ENCODE measurements at places on chromosomes 1 and 21. TPM values are rescaled to one million over a fixed set of nuclear protein-coding genes. Genes with fewer than 3 reads are reported as not detected.

The C4BPA gene
- 0.33 TPM for total RNA-seq

The C1orf87 gene
- total RNA-seq, result 0.51 TPM

The FLG gene
- 0.03 TPM for total RNA-seq

DNA sequence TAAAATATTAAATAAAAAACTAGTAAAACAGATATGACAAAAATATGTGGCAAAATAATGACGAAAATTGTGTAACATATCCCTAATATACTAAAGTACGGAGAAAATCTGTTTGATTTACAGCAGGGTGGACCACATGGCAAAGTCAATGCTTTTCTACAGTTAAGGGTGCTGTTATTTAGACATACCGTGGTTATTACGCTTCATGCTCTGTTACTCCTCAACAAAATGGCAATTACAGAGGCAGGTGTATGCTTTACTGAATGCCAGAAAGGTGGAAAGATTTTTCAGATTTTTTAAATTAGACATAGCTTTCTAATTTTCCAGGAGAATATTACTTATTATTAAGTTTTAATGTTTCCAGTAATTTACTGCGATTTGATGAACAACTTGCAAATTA, 343.9 kb upstream of the DPYD start:
- H3K36me3 ChIP-seq, result no peaks in the 10 kb centered on the region
- no peak for DNase-seq
- H3K27me3 ChIP-seq, result no peaks in the 10 kb centered on the region
- no peak overlapping the region for H3K4me3 ChIP-seq
- H3K4me1 ChIP-seq, result no peaks in the 10 kb centered on the region
- no peak overlapping the region for H3K27ac ChIP-seq

DNA sequence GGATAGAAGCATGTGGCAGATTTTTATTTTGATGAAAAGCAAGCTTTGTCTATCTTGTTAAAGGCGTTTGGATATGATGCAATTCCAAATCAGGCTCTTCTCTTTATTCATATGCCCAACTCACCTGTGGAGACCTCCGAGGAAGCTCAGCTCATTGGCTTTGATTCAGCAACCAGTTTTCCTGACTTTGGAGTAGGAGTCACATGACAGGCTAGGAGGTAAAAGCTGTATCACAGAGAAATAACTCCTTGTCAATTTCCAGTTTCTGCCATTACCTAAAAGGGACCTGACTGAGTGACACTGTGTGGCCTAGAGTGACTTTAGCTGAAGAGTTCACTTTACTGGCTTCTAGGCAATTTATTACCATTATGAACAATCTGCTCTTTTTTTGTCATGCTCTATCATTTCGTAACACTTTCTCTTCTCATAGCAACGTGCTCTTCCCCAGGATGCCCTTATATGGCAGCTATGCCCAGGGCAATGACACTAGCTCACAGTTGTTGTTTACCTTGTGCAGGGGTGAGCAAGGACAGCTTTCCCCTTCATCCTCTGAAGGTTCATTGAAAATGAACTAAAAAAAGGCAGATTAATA, 107.2 kb downstream of the KCNK1 start:
- no peak for DNase-seq
- H3K27ac ChIP-seq, result no peak overlapping the region
- H3K36me3 ChIP-seq, result no peaks in the 10 kb centered on the region
- no peaks in the 10 kb centered on the region for H3K4me1 ChIP-seq
- H3K27me3 ChIP-seq, result no peaks in the 10 kb centered on the region
- H3K4me3 ChIP-seq, result no peak overlapping the region

GRCh38 chr1:30198795-30199403, 524.5 kb downstream of the MATN1 start:
- no peak for DNase-seq
- H3K4me1 ChIP-seq, result no peaks in the 10 kb centered on the region
- no peaks in the 10 kb centered on the region for H3K27me3 ChIP-seq
- no peaks in the 10 kb centered on the region for H3K36me3 ChIP-seq

DNA sequence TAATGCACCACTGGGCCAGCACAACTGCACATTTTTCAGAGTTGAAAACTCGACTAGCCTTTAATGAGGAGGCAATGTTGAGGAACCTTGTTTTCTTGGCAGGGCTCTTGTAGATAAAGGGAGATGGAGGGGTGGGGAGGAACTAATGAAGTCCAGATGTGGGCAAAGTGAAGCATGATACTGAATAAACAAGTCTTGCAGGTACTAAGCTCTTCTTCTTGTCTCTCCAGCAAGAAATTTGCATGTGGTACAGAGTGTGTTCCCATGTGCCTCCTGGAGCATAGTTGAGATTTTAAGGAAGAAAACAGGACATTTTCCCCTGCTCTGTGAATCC, 47.0 kb downstream of the PLPP3 start:
- DNase-seq, result no peak
- H3K27ac ChIP-seq, result no peak overlapping the region
- no peaks in the 10 kb centered on the region for H3K27me3 ChIP-seq
- peaks cover 8% of the 10 kb centered on the region for H3K36me3 ChIP-seq
- peaks cover 4% of the 10 kb centered on the region for H3K4me1 ChIP-seq

- no peak for DNase-seq
- H3K4me3 ChIP-seq, result no peak overlapping the region
- H3K27me3 ChIP-seq, result no peaks in the 10 kb centered on the region
- no peaks in the 10 kb centered on the region for H3K4me1 ChIP-seq
- no peaks in the 10 kb centered on the region for H3K36me3 ChIP-seq
- no peak overlapping the region for H3K27ac ChIP-seq
Measured at GRCh38 chr1:27831568-27832410, 1.2 kb downstream of the PPP1R8 start.
